HL-60 (cell line): ENCODE measurements at places on chromosomes 16 and 17.

GRCh38 chr16:70697594-70698170, 11.8 kb upstream of the MTSS2 start:
- no peak for DNase-seq

DNA sequence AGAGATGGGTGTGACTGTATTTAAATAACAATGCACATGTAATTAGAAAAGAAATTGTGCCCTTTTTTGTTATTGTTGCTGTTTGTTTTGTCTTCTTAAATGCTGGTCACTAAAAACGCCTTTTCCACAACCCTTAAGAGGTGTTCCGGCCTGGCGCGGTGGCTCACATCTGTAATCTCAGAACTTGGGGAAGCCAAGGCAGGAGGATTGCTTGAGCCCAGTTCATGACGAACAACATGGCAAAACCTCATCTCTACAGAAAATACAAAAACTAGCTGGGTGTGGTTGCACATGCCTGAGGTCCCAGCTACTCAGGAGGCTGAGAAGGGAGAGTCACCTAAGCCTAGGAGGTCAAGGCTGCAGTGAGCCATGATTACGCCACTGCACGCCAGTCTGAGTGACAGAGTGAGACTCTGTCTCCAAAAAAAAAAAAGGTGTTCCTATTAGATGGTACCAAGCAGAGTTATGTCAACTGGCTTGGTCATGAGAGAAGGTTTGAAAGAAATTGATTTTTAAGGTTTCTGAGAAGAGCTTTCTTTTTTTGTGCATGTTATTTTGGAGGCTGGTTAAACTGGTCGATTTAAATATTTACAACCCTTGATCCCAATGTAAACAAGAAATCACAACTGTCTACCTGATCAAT, 23.5 kb upstream of the RFFL start:
- peak; percentile 16 for DNase-seq

GRCh38 chr16:57892447-57893096, 78.4 kb downstream of the CNGB1 start:
- DNase-seq, result no peak

DNA sequence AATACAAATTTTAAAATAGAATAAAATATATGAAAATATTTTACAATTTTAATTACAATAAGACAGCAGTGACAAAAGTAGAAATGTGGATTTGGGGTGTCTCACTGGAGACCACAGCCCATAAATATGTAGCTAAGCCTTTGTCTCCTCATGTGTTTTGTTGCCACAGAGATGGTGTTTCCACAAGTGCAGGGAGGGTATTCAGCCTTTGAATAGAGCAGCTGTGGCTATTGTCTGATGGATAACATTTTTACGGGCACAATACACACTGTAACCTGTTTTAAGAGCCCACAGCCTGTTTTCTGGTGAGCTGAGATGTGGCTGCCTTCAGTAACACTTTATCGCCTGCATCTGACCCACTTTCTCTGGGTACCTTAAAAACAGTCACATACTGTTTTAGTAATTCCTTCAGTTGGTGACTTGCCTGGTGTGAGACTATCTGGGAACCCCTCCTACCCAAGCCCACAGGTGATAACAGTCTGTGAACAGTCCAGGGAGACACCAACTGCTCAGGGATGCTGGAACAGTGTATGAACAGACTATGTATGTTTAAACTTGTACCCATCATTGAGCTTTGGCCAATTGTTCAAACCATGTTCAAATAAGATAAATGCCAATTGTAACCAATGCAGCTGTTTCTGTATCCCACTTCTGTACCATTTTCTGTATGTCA, 7.8 kb upstream of the AHSP start:
- no peak for DNase-seq

- no peak for DNase-seq
These were observed 60.7 kb downstream of the IRF8 start for GRCh38 chr16:85959686-85960085.

DNA sequence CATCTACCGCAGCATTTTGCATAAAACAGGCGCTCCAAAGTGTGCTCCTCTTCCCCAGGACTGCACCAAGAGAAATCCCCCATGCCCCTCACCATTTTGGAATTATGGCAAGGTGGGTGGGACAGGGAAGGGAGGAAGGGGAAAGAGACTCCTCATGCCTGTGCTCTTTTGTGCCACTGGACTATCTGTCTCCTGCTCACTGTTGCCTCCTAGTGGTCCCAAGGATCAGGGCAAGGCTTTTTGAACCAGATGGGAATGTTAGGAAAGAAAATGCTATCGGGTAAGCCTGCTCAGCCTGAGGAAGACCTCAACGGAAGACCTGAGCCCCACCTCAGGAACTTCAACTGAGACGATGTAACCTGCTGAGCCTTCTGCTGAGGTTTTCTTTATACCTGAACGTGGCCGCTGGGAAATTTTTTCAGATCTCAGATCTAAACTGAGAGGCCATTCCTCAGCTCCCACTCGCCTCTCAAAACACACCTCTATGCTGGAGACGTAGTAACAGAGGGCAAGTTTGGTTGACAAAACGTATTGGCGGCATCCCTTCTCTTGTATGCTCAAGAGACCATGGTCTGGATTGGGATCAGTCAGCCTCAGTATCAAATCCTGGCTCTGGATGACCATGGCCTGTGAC, 58.3 kb downstream of the SPACA3 start:
- DNase-seq, result peak; percentile 21

GRCh38 chr16:66519482-66520373, 30.2 kb downstream of the TK2 start:
- DNase-seq, result no peak

- DNase-seq, result no peak
These were observed 23.5 kb downstream of the SNX29 start for GRCh38 chr16:12000032-12000431.

- DNase-seq, result no peak
These were observed 47.8 kb upstream of the AXIN2 start for GRCh38 chr17:65609286-65609685.
